CD4-positive, alpha-beta T cell treated with Interleukin-6 for 4 hours (primary cell): ENCODE measurements at places on chromosomes 5 and 9.
A peak's percentile ranks its signal among the peaks of the same experiment; 100 is the strongest.

- no peak for DNase-seq
Observed at GRCh38 chr9:110258690-110259091, 2.4 kb upstream of the TXN start.

GRCh38 chr5:177607115-177607451 is 7.2 kb downstream of the B4GALT7 start:
- no peak for DNase-seq

DNA sequence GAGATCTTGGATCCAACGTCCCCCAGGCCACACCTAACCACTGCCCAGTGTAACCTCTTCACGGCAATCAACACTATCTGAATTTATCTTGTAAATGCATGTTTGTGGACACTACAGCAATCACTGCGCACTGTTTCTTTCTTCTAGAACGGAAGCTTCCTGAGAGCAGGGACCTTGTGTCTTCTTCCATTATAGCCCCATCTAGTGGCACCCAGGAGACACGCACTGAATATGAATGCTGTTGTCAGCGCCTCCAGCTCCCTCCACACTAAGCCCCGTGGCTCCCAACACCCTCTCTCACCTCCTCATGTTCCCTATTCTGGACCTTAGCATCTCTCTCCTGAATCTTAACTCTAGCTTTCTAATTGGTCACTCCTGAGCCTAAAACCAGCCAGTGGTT is 72.7 kb downstream of the SMIM23 start:
- DNase-seq = no peak

DNA sequence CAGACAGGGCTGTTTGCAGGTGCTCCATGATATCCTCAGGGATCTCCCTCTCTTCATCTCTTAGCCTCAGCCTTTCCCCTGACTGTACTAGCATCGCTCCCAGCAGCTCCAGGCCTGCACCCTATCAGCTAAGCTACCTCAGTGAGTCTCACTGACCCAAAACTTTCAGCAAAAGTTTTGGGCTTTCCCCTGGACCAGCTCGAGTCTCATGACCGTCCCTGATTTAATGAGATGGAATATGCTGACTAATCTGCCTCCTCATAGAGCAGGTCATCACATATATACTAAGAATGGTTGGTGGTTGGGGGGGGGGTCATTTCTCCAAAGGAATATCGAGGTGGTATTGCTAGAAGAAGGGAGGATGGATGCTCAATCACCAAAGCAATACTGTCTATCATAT is 151.5 kb downstream of the NR3C1 start:
- DNase-seq = no peak

DNA sequence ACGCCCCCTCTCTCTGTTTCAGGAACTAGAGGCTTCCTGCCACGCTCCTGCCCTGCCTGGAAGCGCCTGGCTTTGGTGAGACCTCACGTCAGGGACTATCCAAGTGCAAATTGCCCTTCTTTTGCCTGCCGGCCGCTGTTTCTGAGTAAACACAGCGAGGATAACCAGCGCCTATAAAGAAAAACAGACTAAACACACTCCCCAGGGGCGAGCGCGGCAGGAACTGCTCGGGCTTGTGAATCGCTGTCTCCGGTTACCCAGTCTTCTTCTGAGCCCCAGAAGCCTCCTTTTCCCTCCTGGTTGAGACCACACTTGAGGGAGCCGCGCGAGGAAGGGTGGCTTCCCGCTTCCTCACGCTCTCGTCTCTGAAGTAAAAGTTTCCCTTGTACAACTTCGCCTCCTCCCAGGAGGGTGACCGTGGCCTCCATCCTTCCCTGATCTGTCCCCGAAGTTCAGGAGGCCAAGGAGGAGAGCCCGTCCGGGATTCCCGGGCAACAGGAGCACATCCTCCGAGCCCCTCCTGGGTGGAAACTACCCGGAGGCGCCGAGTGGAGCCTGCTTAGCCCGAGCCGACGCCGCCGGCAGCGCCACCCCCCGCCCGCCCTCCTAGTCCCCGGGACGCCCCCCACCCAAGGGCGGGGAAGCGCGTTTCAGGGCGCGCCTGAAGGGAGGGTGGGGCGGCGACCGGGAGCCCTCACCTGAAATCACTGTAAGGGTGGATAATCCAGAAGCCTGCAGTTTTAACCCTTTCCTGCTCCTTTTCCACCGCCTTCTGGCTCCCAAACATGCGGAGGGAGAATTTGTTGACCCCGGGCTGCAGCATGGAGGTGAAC is 993 bp downstream of the HCN1 start:
- no peak for DNase-seq

- DNase-seq = peak; percentile 34
Observed at GRCh38 chr5:179762079-179762780, 29.6 kb downstream of the MAML1 start.

DNA sequence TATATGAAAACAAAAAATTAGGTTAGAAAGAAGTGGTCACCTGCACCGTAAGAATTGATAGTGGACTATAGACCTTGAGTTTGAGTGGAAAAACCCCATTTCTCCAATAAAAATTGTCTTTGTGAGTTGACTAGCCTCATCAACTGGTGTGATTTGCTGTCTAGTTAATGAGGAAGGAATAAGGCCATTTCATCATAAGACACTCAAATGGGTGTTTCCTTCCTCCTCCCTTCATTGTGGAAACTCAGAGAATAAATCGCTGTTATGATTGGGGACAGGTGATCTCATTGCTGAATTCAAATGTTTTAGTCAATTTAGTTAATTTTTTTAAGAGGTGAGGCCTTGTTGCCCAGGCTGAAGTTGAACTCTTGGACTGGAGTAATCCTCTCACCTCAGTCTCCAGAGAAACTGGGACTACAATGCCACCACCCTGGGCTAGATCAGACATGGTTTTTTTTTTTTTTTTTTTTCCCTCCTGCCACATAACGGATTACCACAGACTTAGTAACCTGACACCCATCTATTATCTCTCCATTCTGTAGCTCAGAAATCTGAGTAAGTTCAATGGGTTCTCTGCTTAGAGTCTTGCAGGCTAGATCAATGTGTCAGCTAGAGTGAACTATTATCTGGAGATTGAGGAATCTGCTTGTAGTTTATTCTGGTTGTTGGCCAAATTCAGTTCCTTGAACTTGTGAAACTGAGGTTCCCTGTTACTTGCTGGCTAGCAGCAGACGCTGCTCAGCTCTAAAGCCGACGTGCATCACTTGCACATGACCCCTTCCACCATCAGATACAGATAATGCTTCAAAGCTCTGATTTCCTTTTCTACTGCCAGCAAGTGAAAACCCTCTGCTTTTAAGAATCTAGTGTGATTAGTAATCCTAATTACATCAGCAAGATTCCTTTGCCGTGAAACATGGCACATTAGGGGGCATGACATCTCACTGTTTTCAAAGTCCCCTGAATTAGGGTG is 663.8 kb upstream of the CDH9 start:
- no peak for DNase-seq

GRCh38 chr9:78386348-78386747 is 89.4 kb downstream of the PSAT1 start:
- DNase-seq = no peak

DNA sequence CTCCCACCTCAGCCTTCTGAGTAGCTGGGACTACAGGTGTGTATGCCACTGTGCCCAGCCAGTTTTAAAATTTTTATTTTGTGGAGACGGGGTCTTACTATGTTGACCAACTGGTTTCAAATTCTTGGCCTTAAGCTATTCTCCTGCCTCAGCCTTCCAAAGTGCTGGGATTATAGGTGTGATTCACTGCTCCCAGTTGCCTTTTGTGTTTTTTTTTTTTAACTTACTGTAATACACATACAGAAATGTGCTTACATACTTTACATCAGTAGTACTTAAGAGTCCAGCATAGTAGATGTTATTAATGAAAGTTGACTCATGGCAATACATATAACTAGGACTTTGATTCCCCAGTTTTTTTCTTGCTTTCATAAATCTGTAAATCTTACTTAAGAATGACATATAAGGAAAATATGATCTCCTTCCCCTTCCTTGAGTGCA is 4.7 kb downstream of the MAN2A1 start:
- no peak for DNase-seq

GRCh38 chr5:60271517-60271916 is 378.0 kb upstream of the PDE4D start:
- no peak for DNase-seq

DNA sequence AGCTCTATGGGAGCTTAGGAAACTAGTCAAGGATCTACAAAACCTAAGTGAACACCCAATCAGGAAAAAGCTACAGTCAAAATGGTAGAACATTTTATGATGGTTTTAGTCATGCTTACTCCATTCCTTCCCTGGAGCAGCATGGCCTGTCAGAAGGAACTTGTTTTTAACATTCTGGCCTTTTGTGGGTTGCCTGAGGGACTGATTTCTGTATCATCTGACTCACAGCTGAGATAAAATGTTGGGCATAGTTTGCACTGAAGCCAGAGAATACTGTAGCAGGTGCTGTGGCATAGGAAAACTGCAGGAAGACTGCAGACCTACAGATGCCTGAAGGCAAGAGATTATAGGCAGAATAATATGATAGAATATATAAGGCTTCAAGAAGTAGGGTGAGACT is 719.6 kb upstream of the GRAMD2B start:
- no peak for DNase-seq
